ENCODE measurements at places on chromosomes 1 and 21.

GRCh38 chr21:27586986-27587385, 620.1 kb upstream of the ADAMTS5 start:
- DNase-seq = no peak

DNA sequence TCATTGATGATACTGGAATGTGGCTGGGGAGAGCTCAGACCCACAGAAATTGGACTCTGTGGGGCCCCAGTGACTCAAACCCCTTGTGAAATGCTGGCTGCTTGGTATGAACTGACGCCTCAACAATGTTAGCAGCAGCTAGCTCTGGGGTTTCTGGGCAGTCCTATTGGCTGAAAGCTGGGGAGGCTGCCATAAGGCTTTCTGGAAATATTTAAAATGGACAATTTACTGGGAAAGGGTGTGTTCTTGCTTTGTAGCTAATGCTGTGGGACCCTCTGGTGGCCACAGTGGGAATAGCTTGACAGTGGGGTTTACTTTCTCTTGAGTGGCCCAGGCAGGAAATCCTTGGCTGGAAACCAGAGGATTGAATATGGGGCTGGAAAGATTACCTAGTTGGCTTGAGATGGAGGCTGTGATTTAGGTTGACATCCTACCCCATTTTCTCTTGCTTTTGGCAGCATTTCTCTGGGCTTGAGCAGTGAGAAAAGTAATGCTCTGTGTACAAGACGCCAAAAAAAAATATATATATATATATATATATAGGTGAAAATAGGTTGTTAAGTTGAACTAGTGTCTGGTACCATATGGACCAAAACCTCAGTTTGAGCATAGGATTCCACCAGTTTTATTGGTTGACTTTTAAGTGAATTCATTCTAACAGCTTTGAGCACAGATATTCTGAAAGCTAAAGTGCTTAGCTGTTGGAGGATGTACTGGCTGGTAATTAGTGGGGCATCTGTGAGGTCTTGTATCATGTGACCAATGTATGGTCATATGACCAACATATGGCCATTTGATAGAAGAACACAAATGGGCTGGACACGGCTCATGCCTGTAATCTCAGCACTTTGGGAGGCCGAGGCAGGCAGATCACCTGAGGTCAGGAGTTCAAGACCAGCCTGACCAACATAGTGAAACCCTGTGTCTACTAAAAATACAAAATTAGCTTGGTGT, 8.2 kb upstream of the S100A10 start:
- no peak for DNase-seq

GRCh38 chr1:19373211-19374082, 61.3 kb downstream of the SLC66A1 start:
- DNase-seq = no peak

GRCh38 chr1:231721436-231721835, 94.8 kb downstream of the DISC1 start:
- DNase-seq = no peak

DNA sequence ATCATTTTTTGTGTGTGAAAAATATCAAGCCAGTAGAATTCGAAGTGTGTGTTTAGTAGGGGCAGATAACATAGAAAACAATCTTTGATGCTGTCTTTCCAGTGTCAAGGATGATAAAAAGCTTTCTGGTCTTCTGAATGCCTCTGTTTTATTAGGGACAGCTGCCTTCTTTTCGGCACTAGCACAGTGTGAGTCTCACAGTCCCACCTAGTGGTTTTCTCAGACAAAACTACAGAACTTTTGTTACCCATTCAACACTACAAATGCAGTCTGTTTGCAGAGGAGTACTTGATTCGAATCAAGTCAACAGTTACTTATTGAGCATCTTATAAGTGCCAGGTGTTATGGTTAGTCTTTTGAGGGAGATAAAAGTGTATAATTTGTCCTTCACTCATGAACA, 30.6 kb upstream of the MCOLN3 start:
- peak; percentile 14 for DNase-seq

- peak; percentile 23 for DNase-seq
Observed at GRCh38 chr1:47262787-47263413, 30.9 kb upstream of the TAL1 start.

- no peak for DNase-seq
Observed at GRCh38 chr1:53339736-53340635, 12.1 kb upstream of the LRP8 start.

- no peak for DNase-seq
Observed at GRCh38 chr1:25917996-25918395, 11.8 kb upstream of the STMN1 start.

- DNase-seq = no peak
Observed at GRCh38 chr1:231172411-231172810, 10.6 kb downstream of the TRIM67 start.

GRCh38 chr21:27021801-27022200, 54.9 kb upstream of the ADAMTS5 start:
- DNase-seq = no peak

DNA sequence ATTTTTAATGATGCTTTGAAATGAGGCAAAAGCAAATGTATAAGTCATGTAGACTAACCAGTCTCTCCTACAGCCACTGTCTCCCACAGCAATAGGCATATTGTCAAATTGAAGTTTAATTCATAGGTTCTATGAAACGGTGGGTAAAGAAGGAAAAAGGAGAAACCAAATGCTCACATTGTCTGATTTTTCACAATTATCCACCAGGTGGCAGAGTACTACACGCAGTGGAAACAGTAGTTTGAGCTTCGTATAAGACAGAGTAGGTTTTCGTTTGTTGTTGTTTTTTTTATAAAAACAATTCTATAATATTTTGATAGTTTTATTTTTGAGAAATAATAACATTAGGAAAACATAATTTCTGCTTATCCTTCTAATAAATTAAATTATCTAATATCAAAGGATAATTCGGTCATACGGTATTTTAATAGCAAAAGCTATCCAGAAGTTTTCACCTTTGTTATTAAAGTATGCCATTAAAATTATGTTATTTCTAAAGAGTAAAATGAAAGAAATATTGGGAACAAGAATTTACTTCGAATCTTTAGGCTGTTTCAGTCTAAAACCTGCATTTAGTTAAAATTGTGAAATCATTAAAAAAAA, 39.1 kb downstream of the TYW3 start:
- DNase-seq = peak; percentile 1

DNA sequence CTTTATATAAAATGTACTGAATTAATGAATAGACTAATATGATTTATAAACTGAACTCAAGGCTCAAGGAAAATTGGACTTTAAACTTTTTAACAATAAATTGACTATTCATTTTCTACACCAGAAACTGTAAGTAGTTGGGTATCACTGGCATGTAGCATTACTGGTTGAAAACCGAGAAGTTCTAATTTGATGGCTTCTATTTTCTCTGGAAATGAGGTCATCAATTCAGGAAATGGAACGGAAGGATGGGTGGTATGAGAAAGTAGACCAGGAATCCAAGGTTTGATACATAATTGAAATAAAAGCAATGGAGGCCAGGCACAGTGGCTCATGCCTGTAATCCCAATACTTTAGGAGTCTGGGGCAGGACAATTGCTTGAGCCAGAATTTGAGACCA, 50.4 kb downstream of the RERE start:
- DNase-seq = no peak

DNA sequence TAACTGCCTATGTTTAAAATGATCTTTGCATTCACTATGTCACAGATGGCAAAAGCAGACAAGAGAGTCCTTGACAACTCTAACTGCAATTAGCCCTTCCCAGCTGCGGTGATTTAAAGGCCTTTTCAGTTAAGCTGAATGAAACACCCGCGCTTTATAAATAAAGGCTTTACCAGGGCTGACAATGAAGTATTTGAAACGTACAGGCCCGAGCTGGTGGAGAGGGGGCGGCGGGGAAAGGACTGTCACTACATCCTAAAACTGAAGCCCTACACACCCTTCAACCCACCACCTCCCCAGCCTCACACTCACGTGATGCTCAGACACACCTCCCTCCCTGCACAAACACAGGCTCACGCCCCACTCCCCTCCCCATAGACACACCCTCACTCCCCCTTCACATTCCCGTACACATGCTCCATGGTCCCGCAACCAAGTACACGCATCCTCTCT, 45.5 kb downstream of the GRIK3 start:
- no peak for DNase-seq

- DNase-seq = no peak
Observed at GRCh38 chr1:180116964-180117763, 37.5 kb upstream of the QSOX1 start.

GRCh38 chr1:24021403-24022266, 41.5 kb upstream of the SRSF10 start:
- DNase-seq = no peak

GRCh38 chr1:167820684-167821355, 93.1 kb downstream of the ADCY10 start:
- DNase-seq = no peak

- no peak for DNase-seq
Observed at GRCh38 chr1:205410581-205411298, 11.1 kb downstream of the LEMD1 start.

DNA sequence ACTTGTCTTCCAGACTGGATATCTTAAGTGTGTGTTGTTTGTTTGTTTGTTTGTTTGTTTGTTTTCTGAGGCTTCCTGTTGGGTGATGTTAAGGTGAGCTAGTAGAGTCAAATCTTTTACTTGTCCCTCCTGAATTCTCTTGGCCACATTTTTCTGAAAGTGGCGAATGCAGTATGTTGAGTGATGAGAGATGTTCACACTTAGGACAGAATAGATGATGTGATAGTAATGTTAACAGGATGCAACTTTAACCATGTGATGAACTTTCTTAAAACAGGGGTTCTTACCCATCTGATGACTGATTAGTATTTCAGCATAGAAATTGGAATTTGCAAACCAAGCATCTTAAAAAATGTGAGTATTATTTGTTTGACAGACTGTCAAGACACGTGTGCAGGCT, 40.2 kb downstream of the LMO4 start:
- DNase-seq = no peak

DNA sequence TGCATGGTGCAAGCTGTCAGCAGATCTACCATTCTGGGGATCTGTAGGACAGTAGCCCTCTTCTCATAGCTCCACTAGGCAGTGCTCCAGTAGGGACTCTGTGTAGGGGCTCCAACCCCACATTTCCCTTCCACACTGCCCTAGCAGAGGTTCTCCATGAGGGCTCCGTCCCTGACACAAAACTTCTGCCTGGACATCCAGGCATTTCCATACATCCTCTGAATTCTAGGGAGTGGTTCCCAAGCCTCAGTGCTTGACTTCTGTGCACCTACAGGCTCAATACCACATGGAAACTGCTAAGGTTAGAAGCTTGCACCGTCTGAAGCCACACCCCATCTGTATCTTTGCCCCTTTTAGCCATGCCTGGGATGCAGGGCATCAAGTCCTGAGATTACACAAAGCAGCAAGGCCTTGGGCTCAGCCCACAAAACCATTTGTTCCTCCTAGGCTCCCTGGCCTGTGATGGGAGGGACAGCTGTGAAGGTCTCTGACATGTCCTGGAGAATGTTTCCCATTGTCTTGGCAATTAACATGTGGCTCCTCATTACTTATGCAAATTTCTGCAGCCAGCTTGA, 117.0 kb upstream of the NFIA start:
- no peak for DNase-seq

DNA sequence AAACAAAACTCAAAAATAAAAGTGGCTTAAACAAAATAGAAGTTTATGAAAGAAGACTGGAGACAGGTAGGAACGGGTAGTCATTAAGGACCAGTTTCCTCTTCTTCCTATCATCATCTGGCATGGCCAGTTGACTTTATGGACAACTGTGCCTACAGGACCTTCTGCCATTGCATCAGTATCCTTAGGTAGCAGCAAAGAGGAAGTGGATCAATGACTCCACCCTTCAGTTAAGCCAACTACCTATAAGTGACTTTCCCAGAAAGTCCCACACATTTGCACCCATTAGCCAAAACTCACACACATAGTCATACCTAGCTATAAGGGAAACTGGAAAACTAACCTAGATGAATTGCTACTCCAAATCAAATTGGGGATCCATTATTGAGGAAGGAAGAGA, 51.7 kb downstream of the RASAL2 start:
- no peak for DNase-seq

DNA sequence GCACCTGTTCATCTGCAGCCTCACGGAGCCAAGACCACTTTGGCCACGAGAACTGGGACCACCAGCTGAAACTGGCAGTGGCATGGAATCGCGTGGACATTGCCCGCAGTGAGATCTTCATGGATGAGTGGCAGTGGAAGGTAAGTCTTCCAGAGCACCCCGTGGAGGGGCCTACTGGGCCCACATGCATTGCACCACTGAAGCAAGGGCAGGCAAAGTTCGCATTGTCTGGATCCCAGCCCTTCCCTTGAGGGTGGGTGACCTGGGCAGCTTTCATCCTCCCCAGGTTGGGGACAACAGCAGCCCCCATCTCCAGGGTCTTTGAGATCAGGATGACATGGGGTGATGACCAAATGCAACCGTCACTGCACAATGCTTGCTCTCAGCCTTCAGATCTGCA, 37.5 kb downstream of the TRPM2 start:
- no peak for DNase-seq

DNA sequence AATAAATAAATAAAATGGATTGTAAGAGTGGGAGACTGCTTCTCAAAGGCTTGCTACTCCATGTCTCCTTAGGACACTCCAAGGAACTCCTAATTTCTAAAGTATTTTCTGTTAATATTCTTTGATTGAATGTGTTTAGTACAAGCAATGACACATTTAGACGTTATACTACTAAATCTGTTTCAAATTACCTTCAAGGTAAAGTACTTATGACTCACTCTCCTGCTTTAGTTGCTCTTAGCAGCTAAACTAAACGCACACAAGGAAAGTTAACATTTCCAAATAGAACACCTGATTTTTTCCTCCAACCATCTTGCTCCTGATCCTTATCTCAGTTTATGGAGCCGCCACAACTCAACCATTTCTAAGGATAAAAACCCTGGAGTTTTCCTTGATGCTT, 969.8 kb upstream of the ADGRL4 start:
- DNase-seq = no peak

DNA sequence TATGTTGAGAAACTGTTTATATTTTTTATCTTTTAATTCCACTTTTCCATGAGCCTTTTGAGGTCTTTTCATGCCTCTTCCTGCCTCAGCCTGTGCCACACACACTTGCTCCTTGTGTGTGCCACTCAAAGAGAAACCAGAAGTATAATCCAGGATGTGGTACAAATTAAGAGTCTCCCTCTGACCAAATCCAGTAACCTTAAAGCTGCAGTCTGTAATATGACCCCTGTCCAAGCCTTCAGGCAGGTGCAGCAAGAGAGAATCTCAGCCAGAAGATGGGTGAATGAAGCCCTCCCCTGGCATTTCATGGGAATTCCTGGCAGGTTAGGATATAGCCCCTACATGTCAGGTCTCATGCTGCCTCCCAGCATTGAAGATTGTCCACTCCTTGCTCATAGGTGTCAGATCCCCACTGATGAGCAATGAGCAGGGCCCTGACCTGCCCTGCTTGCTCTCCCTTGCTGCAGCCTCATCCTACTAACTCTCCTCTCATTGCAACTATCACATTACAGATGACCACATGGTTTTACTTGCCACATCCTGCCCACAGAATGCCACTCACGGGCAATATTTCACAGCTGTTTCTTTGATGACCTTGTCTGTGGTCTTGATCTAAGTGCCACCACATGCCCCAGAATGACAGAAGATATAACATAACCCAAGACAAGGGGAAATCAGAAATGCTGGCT, 169.3 kb downstream of the SEC16B start:
- DNase-seq = peak; percentile 10
